ENCODE measurements at places on chromosomes 16 and 17.

DNA sequence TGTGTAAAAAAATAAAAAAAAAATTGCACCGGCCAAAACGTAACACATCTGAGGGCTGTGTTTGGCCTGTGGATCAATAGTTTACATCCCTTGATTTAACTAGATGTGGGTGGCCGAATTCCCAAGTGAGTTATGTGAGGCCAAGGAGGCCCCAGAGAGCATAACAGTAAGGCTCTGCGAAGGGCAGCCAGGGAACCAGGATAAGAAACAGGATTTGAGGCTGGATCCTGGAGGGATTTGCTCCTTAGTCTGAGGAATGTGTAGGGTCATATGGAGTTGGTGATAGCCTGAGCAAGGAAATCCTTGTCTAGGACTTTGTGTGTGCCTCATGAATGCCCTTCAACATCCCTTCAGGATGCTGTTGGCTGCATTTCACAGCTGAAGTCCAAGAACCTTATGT lies 2.0 kb downstream of the PHKG2 start:
- DNase-seq, result no peak

DNA sequence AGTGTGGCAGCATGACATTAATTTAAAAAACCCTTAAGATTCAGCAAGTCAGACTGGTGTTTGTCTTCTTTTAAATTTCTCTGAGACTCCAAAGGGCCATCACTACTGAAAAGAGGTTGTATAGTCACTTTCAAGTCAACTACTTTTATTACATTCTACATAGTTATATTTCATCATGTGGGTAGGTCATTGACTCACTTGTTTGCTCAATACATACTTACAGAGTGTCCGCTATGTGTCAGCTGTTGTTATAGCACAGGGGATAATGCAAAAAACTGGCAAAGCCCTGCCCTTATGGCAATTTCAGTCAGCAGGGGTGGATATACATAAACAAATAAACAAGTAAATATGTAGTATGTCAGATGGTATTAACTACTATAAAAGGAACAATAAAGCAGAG lies 2.5 kb upstream of the MYH4 start:
- no peak for DNase-seq

DNA sequence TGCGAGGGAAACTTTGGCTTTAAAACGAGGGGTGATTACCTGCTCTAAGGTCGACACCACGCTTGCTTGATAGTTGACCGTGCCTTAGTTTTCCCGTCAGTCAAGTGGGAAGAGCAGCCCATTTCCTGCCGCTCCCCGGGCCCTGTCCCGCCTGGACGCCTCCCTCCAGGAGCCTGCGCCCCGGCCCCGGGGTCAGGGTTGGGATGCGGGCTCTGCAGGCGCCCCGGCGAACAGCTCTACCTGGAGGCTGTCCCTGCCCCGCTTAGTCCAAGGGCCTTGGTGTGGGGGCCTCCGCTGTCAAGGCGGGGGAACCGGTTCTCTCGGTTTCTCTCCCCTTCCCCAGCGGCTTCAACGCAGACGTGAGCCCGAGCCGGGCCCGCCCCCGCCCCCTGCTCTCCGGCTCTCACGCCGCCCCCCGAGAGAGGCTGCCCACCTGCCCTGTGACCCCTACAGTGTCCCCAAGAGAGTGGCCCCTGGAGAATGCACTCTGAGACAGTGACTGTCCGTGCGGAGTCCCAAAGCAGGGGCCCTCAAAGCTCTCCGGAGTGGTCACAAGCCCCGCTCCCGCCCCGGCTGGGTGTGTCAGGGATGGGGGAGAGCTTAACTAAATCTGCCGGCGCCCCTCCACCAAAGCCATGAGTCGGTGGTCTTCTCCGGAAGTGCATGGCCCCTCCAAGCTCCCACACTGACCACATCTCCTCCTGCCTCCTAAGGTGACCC lies 117.4 kb upstream of the SMURF2 start:
- DNase-seq, result no peak

DNA sequence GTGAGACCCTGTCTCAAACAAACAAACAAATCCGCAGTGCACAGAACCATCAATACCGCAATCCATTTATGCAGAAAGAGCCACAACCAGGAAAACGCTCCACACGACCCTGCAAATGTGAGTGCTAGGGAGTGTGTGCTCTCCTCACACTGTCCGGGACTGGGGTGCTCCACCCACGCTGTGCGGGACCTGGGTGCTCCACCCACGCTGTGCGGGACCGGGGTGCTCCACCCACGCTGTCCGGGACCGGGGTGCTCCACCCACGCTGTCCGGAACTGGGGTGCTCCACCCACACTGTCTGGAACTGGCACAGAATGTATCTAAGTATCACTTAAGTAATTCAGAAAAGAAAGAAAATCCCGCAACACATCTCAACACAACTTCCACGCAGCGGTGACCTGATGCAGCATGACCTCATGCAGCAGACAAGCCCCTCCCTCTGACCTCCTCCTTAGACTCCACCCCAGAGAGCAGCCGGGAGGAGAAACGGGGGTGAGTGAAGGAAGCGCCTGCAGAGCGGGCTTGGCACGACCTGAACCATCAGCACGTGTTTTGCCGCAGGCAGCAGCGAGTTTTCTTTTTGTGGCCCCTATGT lies 38.5 kb downstream of the ZNF276 start:
- no peak for DNase-seq

DNA sequence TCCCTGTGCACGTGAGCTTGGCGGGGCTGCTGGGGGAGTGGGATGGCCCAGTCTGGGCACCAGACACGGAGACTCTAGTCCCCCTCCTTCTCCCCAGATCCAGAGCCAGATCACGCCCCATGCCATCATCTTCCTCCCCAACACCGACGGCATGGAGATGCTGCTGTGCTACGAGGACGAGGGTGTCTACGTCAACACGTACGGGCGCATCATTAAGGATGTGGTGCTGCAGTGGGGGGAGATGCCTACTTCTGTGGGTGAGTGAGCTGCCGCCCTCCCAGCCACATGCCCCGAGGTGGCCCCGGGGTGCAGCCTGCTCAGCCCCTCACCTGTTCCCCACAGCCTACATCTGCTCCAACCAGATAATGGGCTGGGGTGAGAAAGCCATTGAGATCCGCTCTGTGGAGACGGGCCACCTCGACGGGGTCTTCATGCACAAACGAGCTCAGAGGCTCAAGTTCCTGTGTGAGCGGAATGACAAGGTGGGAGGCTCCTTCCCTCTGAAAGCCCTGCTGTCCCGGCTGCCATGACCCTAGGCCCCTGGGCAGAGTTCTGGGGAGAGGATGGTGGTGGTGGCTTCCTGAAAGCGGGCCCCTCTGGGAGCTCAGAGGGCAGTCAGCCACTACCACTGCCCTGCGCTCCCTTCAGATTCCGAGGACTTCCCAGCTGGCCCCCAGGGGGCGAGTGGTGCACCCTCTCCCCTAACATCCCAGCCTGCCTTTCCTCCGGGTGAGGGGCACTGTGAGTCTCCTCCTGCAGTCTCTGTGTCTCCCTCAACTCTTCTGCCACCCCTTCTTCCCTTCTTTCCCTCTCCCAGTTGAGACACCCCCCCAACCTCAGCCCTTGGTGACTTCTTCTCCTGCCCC lies 2.8 kb upstream of the C17orf107 start:
- no peak for DNase-seq

DNA sequence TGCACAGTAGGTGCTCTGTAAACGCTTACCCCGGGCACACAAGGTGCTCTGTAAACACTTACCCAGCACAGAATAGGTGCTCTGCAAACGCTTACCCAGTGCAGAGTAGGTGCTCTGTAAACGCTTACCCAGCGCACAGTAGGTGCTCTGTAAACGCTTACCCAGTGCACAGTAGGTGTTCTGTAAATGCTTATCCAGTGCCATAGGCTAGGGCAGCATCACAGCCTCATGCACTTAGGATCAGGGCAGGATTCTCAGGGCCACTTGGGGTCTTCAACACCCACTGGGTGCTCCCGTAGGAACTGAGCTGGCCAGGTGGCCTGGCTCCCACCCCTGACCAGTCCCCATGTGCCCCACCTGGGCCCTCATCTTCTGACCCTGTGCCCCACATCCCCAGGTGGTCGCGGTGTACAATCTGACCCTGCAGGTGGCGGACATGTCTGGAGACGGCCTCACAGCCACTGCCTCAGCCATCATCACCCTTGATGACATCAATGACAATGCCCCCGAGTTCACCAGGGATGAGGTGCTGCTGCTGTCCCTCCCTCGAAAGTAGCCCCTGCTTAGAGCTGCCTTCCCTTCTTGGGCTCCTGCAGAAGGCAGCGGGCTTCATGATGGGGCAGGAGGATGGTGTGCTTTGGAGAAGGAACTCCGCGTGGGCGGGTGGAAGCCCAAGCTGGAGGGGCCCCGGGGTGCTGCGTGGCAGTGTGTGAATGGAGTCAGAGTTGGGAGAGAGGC lies 13.1 kb downstream of the SLC22A31 start:
- DNase-seq, result no peak

GRCh38 chr16:77945126-77945525 lies 77.2 kb upstream of the CLEC3A start:
- no peak for DNase-seq

DNA sequence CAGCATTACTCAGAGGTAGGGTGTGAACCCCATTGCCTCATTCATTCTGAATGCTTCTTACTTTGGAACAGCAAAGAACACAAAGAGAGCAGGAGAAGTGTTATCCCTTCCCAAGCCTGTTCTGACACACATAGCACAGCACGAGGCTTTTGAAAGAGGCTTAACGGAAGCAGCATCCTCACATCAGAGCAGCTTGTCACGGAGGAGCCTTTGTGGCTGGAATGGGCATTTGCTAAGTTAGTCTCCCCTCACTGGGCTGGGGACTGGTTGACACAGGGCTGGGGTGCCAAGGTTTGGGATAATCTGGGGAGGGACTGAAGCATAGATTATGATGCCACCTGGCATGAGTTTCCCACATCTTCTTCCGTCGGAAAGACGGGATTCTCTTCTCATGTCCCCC lies 167.5 kb upstream of the DNAH9 start:
- DNase-seq, result no peak

DNA sequence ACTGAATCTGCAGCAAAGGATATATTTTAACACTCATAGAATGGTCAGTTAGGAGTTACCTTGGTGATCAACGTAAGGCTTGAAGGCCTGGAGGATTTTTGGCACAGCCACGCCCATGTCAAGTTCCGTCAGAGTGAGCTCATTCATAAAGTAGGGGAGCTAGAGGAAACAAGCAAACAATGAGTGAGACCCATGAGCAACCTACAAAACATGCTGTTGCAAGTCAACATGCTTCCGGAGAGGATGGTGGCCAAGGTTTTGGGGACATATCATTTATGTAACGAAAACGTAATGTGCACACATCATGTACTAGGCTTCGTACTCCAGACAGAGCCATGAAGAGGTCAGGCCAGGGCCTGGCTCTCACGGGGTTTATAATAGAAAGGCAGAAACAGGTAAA lies 41.1 kb upstream of the ERN1 start:
- DNase-seq, result no peak

DNA sequence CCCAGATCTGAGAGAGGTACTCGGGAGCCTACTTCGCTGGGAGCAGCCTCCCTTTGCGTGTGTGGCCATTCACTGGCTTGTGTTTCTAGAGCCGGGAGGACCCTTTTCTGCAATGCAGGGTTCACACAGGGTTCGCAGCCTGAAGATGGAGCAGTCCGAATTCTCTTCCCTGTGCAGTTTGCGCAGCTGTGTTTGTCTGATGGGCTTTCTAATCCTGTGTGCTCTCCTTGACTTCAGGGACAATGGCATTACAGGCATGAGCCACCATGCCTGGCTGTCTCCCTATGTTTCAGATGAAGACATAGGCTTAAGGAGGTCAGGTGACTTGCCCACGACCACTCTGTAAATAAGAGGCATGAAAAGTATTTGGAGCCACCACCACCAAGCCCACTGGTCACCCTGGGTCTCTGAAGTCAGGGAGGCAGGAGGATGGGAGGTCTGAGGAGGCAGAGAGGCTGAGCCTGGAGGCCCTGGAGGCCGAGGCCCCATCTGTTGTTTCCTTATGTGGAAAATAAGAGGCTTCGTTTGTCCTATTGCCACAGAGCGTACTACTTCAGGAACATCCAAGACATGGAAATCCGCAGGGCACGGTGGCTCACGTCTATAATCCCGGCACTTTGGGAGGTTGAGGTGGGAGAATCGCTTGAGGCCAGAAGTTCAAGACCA lies 5.0 kb upstream of the STH start:
- DNase-seq, result no peak

DNA sequence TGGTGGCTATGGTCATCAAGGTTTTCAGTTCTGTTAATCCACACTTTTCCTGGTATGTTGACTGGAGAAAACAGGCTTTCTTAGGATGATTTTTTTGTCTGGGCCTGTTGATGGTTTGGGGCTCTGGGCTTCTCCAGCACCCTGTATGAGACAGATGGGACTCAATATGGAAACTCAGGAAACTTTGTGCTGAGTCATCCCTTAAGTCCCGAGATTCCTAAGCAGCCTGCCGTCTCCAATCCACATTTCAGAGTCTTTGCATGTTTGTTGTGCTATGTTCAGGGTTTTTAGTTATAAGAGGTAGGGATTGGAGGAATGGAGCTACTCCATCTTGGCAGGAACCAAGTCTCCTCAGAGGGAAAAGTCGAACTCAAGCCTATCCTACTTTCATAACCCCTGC lies 253.3 kb upstream of the FOXF1 start:
- DNase-seq, result no peak

- no peak for DNase-seq
These were observed 33.0 kb upstream of the ZC3H18 start for GRCh38 chr16:88536971-88537751.

DNA sequence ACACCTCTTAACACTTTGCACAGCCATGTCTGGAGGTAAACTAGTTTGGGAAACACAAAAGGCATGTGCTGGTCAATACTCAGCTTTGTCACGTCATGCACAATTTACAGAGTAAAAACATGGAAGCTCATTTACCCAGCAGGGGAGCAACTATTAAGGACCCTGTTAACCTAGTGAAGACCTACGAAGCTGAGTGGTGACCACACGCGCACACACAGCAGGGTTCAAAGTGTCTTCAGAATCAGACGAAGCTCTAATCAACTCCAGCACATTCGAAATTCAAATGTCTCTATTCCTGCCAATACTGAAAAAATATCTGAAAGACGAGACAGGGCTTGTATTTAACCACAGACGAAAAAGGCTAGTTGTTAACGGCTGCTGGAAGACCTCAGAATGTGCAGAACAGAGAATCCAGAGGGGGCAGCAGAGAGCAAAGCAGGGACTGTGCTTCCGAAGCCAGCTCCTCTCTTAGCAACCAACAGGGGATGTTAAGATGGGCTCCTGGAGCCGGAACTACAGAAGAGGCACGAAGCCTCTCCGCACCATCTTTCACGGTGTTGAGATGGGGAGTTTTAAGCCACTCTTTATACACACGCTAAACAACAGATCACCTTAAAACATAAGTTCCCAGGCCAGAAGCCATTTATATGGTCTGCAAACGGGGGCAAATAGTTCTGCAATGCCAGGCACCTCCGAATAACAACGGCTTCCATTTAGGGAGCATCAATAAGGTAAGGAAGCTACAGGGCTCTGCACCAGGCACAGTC lies 45.7 kb downstream of the CMTM4 start:
- DNase-seq, result peak; percentile 71

DNA sequence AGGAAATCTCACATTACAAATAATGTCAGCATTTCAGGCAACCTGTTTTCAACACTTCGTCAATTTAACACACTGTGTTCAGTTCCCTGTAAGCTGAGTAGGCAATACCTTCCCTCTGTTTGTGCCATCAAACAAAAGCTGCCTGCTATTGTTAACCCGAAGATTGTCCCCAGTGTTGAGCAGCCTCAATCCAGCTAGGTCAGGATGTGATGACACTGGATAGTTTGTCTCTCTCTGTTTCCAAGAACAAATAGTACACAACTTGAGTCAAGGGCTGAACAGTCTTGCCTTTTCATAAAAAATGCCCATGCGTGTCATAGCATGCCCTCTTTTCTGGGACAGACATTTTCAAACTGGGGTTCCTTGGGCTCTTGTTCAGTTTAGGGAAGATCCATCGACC lies 36.4 kb downstream of the HSD17B2 start:
- no peak for DNase-seq
